ENCODE measurements at places on chromosomes 13 and 19. TPM values are rescaled to one million over a fixed set of nuclear protein-coding genes. Genes with fewer than 3 reads are reported as not detected.

The ADGRE3 gene
- not detected for total RNA-seq

The PROZ gene
- total RNA-seq = not detected

The SYCN gene
- total RNA-seq = not detected

The RPL28 gene
- total RNA-seq = 274 TPM

The CARD8 gene
- total RNA-seq = 127 TPM

The LILRA6 gene
- under 0.01 TPM for total RNA-seq

The BRCA2 gene
- 9.4 TPM for total RNA-seq

The CA11 gene
- total RNA-seq = 1.2 TPM

The ATP8B3 gene
- total RNA-seq = 0.76 TPM

The GPC5 gene
- under 0.01 TPM for total RNA-seq

The RNF225 gene
- total RNA-seq = not detected

The WDR87 gene
- not detected for total RNA-seq

The ZNF302 gene
- 14.7 TPM for total RNA-seq

The COX7A1 gene
- 2.0 TPM for total RNA-seq

The ZNF90 gene
- 0.65 TPM for total RNA-seq

The CAPS gene
- 2.0 TPM for total RNA-seq

The ZNF253 gene
- 7.4 TPM for total RNA-seq
